Peyer's patch (tissue), 4 donors: ENCODE measurements at places on chromosomes 5 and 9.
A peak's percentile ranks its signal among the peaks of the same experiment; 100 is the strongest.

- DNase-seq: peak; percentile 51
- H3K4me3 ChIP-seq: no peak overlapping the region
- no peaks in the 10 kb centered on the region for H3K27me3 ChIP-seq
- H3K36me3 ChIP-seq: no peaks in the 10 kb centered on the region
- H3K4me1 ChIP-seq: no peaks in the 10 kb centered on the region
- no peak overlapping the region for H3K27ac ChIP-seq
Measured at GRCh38 chr9:99235926-99236634, 14.0 kb downstream of the SEC61B start.

- no peak overlapping the region for H3K27ac ChIP-seq
- no peak overlapping the region for H3K4me3 ChIP-seq
- H3K36me3 ChIP-seq: no peaks in the 10 kb centered on the region
- no peaks in the 10 kb centered on the region for H3K27me3 ChIP-seq
- no peaks in the 10 kb centered on the region for H3K4me1 ChIP-seq
Measured at GRCh38 chr5:157295247-157295646, 29.3 kb downstream of the CYFIP2 start.

DNA sequence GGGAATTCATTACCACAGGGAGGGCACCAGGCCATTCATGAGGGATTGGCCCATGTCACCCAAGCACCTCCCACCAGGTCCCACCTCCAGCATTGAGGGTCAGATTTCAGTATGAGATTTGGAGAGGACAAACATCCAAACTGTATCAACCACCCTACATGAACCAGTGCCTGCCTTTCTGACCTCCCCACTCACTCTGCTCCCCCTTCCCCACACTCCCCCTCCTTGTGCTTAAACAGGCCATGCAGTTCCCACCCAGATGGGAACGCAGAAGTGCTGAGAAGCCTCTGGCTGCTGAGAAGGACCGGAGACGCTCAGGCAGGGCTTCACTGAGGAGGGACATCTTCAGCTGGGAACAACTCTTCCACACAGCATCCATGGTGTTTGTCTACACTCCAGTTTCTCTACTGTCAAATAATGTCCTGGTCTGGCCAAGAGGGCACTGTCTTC lies 30.0 kb upstream of the ADAMTS2 start:
- no peak overlapping the region for H3K4me3 ChIP-seq
- H3K27ac ChIP-seq: no peak overlapping the region
- no peaks in the 10 kb centered on the region for H3K36me3 ChIP-seq
- no peaks in the 10 kb centered on the region for H3K27me3 ChIP-seq
- no peaks in the 10 kb centered on the region for H3K4me1 ChIP-seq
- no peak for DNase-seq

DNA sequence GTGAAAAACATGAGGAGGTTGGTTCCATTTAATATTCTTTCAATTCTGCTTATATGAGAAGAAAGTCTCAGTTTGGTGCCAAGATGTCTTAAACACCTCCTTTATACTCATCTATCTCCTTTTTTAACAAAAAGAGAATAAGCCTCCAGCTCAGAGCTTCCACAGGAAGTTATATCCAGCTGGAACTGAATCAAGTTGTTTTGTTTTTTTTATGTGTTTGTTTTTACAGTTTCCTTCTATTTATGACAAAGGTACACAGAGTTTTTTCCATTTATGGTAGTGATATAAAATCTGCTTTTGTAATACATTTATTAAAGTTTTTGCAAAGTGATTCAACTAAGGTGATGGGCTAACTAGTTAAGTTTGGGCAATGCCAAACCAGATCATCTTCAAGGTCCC lies 10.4 kb downstream of the SPARC start:
- no peaks in the 10 kb centered on the region for H3K27me3 ChIP-seq
- no peak for DNase-seq
- H3K36me3 ChIP-seq: no peaks in the 10 kb centered on the region

GRCh38 chr9:124183772-124184171 lies 74.0 kb upstream of the NEK6 start:
- DNase-seq: peak; percentile 71
- no peaks in the 10 kb centered on the region for H3K36me3 ChIP-seq
